ENCODE measurements at places on chromosomes 4 and X. TPM values are rescaled to one million over a fixed set of nuclear protein-coding genes. Genes with fewer than 3 reads are reported as not detected.
A peak's percentile ranks its signal among the peaks of the same experiment; 100 is the strongest.

The CCDC120 gene
- total RNA-seq: 27.1 TPM

The PRDX4 gene
- total RNA-seq: 151 TPM

The TEX13A gene
- not detected for total RNA-seq

The NLGN4X gene
- 45.0 TPM for total RNA-seq

DNA sequence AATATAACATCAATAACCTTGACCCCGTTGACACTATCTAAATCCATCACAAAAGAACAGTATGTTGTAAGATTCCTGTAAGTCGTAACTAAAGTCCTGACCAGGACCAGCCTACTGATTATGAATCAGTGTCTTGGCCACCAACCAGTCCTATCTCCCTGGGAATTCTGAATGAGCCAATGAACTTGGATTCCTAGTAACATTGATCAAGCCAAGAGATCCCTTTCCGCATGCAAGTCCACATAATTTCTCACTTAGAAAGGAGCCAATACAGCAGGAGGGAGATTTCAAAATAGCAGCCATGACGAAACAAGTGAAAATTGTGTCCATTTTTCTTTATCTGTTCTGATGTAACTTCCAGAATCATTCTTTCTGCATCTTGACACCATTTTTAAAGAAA, 9.5 kb downstream of the XPNPEP2 start:
- no peak for DNase-seq

- DNase-seq: no peak
Observed at GRCh38 chr4:170051402-170051801, 25.2 kb upstream of the MFAP3L start.

GRCh38 chr4:87680271-87680670, 30.2 kb downstream of the DMP1 start:
- DNase-seq: no peak

GRCh38 chrX:40013266-40014195, 84.2 kb downstream of the BCOR start:
- DNase-seq: peak; percentile 39

DNA sequence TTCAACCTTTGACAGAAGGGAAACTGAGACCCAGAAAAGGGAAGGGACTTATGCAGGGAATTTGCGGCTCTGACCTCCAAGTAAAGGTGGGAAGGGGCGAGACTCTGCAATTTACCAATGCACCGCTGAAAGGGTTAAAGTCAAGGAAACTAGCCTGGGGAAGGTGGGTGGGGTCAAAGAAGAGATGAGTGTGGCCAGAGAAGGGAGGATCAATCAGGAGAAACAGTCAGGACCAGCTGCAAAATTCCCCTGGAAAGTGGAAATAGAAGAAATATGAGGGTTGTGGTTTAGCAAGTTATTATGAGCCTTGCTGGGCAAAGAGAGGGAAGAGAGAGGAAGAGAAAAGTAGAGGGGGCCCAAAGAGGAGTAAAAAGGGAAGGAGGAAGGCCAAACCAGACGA, 30.5 kb downstream of the STARD8 start:
- DNase-seq: no peak

DNA sequence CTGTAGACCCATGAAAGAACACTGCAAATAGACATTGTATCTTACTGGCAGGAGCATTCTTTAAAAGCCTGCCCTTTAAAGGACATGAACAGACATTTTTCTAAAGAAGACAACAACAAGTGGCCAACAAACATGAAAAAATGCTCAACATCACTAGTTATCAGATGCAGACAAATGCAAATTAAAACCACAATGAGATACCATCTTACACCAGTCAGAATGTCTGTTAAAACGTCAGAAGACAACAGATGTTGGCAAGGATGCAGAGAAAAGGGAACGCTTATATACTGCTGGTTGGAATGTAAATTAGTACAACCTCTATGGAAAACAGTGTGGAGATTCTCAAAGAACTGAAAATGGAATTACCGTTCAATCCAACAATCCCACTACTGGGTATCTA, 77.2 kb downstream of the ATP10D start:
- DNase-seq: no peak

- peak; percentile 87 for DNase-seq
Observed at GRCh38 chr4:133148690-133149363, at the start of gene PCDH10. TSS of gene PCDH10 (plus strand) at chr4:133149294. CDS start at chr4:133150141, 847 bp downstream.

- no peak for DNase-seq
Observed at GRCh38 chrX:52870046-52870445, 2.2 kb upstream of the XAGE3 start.

Data from progenitor cell of endocrine pancreas (in vitro differentiated cells).